ENCODE measurements at places on chromosomes 3 and 15.

DNA sequence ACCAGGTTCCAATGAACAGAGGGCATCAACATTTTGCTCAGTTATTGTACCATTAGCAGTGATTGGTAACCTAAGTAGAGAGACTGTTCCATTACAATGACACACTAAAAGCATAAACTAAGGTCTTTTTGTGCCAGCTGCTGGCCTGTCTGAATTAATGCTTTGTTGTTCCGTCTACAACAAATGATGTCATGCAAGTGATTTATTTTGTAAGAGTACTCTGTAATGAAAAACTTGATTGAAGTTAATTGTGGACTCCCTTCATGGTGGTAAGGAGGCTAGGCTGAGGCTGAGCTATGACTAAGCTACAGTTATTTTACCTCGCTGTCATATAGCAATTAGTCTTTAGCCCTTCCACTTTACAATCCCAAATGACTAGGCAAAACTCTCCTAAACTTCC is 23.2 kb downstream of the RCN2 start:
- DNase-seq: peak; percentile 47

GRCh38 chr3:80055306-80055705 is 287.5 kb upstream of the ROBO1 start:
- no peak for DNase-seq

GRCh38 chr3:189365609-189366564 is 194.1 kb downstream of the TPRG1 start:
- no peak for DNase-seq

DNA sequence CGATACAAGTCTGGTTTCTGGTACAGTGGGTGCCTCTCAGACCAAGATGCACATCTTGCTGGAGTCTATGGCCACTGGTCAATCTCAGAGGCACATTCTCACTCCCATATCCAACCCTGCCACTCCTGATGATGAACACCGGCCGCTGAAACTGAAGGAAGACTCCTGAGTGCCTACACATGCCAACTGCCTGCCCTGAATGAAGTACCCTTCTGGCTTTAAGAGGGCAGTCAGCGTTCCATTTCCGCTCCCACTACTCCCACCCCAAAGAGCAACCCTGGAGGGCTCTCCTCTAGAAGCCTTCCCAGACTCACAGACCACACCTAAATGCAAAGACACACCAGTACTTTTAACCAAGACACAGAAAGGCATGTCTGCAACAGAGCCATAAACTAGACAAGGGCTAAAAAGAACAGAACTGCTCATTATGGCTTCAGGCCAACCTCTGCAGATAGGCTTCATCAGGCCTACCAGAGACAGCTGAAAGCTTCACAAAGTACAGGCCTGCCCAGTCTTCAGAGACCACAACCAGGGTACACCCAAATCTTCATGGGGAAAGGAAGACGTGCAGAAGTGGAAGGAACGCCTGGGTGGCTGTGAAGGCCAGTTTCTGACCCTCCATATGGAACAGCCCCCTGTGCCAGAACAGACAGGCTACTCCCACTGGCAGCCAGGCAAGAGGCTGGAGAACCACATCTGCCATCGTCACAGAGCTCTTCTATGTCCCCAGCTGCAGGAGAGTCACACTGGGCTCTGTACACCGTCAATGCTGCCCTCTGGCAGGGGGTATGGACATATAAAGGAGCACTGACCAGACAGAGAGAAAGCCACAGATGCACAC is 14.3 kb downstream of the ANP32A start:
- peak; percentile 53 for DNase-seq

- DNase-seq: no peak
Observed at GRCh38 chr3:120332646-120333045, 16.5 kb downstream of the LRRC58 start.

GRCh38 chr3:15633159-15633558 is 31.6 kb downstream of the BTD start:
- DNase-seq: no peak

GRCh38 chr15:41851167-41851523 is 12.5 kb downstream of the PLA2G4B start:
- no peak for DNase-seq
